ENCODE measurements at places on chromosomes 3 and 15.

GRCh38 chr15:69634860-69635259 is 182.2 kb downstream of the RPLP1 start:
- DNase-seq: no peak

DNA sequence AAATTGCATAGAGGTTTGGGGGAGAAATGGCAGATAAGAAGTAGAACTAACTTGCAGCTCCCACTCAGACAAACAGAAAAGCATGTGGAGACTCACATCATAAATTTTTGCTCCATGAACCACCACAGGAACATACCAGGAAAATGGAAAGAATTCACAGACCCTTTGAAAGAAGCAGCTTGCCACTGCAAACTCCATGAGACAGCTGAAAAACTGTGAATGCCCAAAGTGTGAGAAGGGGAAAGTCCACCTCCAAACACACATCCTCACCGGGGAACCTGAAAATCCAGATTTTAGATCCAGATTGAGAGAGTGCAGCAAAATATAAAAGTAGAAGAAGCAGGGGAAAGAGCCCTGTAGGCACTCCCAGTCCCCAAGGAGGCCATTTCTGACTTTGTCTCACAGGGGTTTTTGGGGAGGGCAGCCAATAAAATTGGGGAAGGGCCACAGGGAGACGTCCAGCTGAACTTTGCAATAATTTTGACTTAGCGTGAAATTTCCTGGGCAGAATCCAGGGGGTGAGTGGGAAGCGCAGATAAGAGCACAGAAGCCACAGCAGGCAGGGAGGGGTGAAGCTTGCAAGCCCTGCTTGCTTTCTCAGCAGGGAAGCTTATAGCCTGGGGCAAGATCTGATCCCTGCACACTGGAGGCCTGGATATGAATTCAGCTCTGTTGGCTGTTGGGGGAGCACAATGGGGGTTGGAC is 183.4 kb upstream of the UBE2E2 start:
- no peak for DNase-seq

DNA sequence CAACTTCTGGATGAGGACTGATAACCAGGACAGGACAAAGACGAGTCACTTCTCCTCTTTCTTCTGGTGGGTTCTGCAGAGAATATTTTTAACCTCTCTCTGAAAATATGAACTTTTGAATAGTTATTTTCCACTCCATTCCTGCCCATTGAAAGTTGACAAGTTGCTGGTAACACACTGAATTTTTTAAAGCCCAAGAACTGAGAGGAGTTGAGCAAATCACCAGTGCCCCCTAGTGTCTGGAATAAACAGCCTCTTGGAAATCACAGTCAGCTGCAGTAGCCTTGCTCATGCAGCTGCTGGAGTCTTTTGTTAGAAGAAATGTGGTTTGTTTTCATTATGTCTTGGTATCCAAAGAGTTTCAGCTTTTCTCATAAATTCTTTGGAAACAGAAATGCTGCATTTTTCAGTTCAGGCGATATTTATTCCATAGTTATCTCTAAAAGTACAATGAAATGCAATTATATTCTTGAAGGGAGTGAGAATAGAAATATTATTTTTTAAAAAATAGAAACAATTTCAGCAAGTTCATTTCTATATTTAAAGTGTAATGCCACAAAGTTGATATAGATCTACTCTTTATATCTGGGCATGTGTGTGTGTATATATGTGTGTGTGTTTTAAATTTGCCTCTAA is 741.0 kb upstream of the CBLB start:
- peak; percentile 36 for DNase-seq

- DNase-seq: no peak
Measured at GRCh38 chr3:159760046-159760445, 228.6 kb upstream of the IL12A start.

DNA sequence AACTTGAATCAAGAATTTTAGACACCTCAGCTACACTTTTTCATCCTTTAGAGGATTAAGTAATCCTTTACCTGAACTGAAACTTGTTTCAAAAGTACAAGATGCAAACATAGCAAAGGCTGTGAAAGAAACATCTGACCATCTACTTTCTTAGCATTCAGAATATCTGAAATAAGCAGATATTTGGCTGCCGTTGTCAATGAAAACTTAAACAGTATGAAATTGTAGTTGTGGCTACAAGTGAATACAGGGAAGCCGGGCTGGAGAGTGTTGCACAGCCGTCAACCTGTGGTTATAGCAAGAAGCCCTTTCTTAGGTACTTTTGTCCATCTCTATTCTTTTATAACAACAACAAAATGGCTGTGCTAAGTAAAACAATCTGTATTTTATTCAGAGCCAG is 6.9 kb upstream of the CX3CR1 start:
- no peak for DNase-seq

GRCh38 chr3:37995652-37996641 is 5.4 kb downstream of the VILL start:
- no peak for DNase-seq

- DNase-seq: no peak
Measured at GRCh38 chr3:166322391-166322790, 485.2 kb upstream of the BCHE start.

- DNase-seq: no peak
Measured at GRCh38 chr3:49006408-49007067, 653 bp upstream of the WDR6 start.

DNA sequence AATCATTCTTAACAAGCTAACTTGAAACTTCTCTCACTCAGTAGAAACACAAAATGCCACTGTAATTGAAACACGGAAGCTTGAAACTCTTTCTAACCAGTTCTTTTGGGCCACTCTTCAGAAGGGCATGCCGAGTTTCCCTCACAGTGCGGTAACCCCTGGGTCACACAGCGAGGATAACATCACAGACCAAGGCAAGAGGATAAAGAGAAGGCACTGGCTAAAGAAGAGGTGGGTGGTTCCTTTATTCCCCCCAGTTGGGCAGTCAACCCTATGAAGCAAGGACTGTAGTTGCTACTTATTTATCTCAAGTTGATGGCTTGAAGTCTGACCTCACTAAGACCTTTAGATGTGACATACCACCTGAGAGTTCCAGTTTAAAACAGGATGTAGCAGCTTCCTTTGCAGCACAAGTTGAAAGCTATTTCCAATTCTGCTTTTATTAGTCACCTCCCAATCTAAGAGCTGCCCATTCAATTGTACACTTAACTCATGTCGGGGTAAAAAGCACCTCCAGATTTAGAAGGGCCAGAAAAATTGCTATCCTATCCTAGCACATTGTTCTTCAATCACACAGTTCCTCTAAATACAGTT is 272.4 kb downstream of the TIGIT start:
- DNase-seq: no peak

- no peak for DNase-seq
Measured at GRCh38 chr15:64161688-64162477, 939 bp downstream of the PPIB start.

DNA sequence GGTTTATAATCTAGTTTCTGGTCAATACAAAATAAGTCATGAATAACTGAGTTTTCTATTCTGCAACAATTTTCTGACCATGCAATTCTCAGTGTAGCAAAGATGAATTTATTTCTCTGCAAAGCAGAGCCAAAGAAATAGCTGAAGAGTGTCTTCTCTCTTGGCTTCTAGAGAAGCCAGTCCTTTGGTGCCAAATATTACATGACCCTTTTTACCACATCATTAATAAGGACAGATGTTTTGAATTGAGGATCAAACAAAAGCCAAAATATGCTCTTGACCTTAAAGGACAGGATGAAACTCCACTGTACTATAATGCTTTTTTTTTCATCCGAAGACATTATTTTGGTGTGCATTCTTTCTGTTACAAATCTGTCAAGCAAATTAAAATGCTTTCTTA is 40.2 kb upstream of the OSTN start:
- DNase-seq: no peak
